ENCODE measurements at places on chromosomes 1 and 21. TPM values are rescaled to one million over a fixed set of nuclear protein-coding genes. Genes with fewer than 3 reads are reported as not detected.

- peaks cover 4% of the 10 kb centered on the region for H3K36me3 ChIP-seq
- H3K27me3 ChIP-seq, result no peaks in the 10 kb centered on the region
- H3K27ac ChIP-seq, result peak overlapping the region; percentile 10
- H3K4me1 ChIP-seq, result no peaks in the 10 kb centered on the region
Measured at GRCh38 chr1:213273546-213273945, 222.5 kb downstream of the RPS6KC1 start.

GRCh38 chr1:58481962-58482361 lies 64.6 kb downstream of the OMA1 start:
- no peaks in the 10 kb centered on the region for H3K27me3 ChIP-seq
- H3K4me3 ChIP-seq, result no peak overlapping the region
- no peak overlapping the region for H3K27ac ChIP-seq
- H3K4me1 ChIP-seq, result no peaks in the 10 kb centered on the region

- H3K4me1 ChIP-seq, result no peaks in the 10 kb centered on the region
- H3K27ac ChIP-seq, result no peak overlapping the region
- H3K27me3 ChIP-seq, result no peaks in the 10 kb centered on the region
- H3K36me3 ChIP-seq, result peaks cover 46% of the 10 kb centered on the region
- H3K4me3 ChIP-seq, result no peak overlapping the region
Measured at GRCh38 chr1:16300436-16300835, 51.8 kb downstream of the FBXO42 start.

The PPIE gene
- 35.3 TPM for total RNA-seq

DNA sequence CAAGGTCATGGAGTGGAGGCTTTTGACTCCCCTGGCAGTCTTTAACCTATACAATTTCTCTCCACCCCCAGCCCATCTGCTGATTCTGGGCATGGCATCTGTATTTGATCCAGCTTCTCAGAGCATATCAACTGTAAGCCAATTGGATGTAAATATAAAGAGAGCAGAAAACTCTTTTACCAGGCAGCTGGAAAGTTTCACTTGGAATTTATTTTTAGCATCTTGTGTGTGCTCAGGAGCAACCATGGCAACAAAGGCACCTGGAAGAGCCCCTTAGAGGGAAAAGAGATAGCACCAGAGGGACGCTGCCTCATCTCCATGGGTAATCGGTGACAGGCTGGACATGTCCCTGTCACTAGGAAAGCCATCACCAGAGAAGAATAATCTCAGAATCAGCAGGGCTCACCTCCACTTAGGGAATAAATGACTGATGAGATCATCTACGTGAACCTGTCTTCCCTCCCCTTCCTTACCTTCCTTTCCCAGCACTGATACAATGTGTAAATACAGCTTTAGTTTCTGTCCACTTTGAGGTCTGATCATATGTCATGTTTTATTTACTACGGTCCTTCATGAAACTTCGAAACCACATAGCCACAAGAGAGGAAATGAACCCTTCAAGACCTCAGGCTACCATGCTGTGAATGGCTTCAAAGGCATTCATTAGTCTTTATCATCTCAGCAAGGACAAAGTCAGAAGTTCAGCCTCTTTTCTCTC lies 25.3 kb upstream of the SIPA1L2 start:
- DNase-seq, result peak; percentile 79
- H3K27ac ChIP-seq, result no peak overlapping the region
- no peaks in the 10 kb centered on the region for H3K36me3 ChIP-seq

DNA sequence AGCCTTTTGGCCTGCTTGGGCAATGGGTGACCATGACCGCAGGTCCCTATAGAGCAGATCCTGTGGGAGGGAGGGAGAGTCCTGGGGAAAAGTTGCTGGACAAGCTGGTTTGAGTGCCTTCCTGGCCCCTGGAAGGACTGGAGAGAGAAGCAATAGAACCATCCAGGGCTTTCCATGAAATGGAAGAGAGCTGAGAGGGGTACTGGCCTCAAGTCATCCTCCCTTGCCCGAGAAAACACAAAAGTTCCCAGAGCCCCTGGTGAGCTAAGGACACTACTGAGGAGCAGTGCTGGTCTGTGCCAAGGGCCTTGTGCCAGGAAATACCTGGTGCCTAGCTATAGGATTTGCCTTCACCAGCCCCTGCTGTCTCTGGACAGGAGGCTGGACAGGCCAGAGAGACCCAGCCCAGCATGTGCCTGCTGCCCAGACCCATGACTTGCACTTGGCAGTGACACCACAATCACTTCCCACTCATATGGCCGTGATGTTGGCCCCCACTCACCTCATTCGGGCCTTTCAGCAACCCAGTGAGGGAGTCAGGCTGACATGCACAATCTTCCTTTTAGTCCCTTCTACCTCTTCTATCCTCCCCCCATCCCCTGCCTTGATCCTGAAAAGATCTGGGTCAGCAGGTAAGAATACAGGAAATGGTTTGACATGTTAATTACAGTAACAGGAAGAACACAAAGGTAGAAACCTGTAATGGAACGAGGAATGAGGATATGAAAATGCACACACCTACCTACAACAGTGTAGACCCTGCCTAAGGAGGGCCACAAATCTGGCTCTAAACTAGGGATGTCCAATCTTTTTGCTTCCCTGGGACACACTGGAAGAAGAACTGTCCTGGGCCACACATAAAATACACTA lies 7.0 kb downstream of the SH3BP5L start:
- DNase-seq, result no peak
- H3K4me3 ChIP-seq, result no peak overlapping the region
- peaks cover 69% of the 10 kb centered on the region for H3K36me3 ChIP-seq

DNA sequence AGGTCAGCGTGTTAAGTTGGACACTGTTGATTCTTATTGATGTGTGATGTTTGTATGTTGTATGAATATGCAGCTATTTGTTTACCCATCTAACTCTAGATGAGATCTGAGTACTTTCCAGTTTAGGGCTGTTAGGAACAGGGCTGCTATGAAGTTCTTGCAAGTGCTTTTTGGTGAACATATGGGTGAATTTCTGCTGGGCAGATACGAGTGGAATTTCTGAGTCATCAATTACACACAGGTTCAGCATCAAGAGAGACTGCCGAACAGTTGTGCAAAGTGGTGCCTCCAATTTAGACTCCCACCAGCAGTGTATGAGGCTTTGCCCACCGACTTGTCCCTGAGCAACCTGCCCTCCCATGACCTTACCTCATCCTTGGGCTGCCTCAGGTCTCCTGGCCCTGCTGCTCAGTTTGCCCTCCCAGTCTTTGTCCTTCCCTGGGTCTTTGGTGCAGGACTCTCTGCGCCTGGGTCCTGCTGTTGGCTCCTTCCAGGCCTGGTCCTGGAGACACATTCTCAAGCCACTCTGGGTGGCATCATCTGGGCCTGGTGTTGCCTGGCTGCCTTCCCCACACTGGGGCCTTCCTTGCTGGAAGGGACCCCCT lies 343.6 kb downstream of the PTPRU start:
- no peak overlapping the region for H3K27ac ChIP-seq
- peaks cover 13% of the 10 kb centered on the region for H3K27me3 ChIP-seq
- H3K4me1 ChIP-seq, result peaks cover 3% of the 10 kb centered on the region
- peak; percentile 17 for DNase-seq

DNA sequence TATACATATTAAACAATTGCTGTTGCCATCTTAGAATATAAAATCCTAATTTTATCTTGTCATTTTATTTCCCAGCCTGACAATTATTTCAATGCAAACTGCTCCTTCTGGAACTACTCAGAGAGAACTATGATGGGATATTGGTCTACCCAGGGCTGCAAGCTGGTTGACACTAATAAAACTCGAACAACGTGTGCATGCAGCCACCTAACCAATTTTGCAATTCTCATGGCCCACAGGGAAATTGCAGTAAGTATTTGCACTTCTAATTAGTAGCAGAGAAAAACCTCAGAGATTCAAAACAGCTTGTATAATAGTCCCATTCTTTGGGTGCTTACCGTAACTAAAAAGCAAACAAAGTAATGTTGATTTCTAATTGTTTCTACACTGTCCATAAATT lies 167.2 kb downstream of the ADGRL2 start:
- peaks cover 5% of the 10 kb centered on the region for H3K36me3 ChIP-seq
- no peak overlapping the region for H3K4me3 ChIP-seq
- no peaks in the 10 kb centered on the region for H3K27me3 ChIP-seq
- no peak overlapping the region for H3K27ac ChIP-seq
- no peak for DNase-seq

The ZNF593OS gene
- total RNA-seq, result 0.31 TPM

GRCh38 chr1:12601700-12602658 lies 16.0 kb downstream of the DHRS3 start:
- peaks cover 4% of the 10 kb centered on the region for H3K36me3 ChIP-seq
- no peak for DNase-seq

The BRDT gene
- total RNA-seq, result not detected

- DNase-seq, result peak; percentile 51
- H3K4me3 ChIP-seq, result no peak overlapping the region
- H3K27me3 ChIP-seq, result no peaks in the 10 kb centered on the region
Measured at GRCh38 chr1:59026472-59026948, 242.7 kb upstream of the JUN start.

- H3K4me1 ChIP-seq, result peaks cover 31% of the 10 kb centered on the region
- peak overlapping the region; percentile 97 for H3K4me3 ChIP-seq
- H3K27me3 ChIP-seq, result no peaks in the 10 kb centered on the region
- H3K36me3 ChIP-seq, result peaks cover 15% of the 10 kb centered on the region
- no peak for DNase-seq
Measured at GRCh38 chr1:1373815-1374588, 1.0 kb downstream of the AURKAIP1 start.

DNA sequence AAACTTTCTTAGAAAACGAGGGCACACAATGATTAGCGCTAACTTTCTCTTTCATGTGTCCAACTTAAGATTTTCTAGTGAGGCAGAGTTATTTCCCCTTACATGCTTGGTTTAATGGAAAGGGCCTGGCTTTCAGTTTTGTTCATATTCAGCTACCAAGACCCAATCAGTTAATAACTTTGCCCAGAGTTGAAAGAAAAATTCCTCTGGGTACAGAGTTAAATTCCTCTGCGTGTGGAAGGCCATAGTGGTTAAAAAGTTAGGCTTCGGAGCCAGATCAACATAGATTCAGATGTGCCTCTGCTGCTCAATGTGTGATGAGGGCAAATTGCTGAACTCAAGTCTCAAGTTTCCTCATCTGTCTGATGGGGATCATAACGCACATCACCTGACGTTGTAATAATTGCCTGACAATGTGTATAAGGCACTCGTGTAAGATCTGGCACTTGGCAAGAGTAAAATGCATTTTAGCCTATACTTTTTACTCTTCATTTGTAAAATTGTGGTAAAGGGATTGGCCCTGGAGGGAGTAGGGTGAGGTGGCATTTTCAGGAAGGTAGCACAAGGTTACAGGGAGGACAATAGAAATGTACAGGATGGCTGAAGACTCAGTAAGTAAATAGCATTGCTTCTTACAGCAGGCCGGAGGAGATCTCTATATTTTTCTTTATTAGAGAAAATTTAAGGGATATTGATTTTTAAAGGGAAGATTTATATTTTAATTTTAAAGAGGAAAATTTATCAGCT lies 103.4 kb downstream of the ROR1 start:
- H3K4me1 ChIP-seq, result peaks cover 4% of the 10 kb centered on the region
- no peak overlapping the region for H3K4me3 ChIP-seq
- peak overlapping the region; percentile 20 for H3K27ac ChIP-seq
- no peaks in the 10 kb centered on the region for H3K36me3 ChIP-seq
- DNase-seq, result no peak
- H3K27me3 ChIP-seq, result no peaks in the 10 kb centered on the region

GRCh38 chr21:35556536-35556935 lies 503.8 kb downstream of the SETD4 start:
- no peak overlapping the region for H3K4me3 ChIP-seq
- no peaks in the 10 kb centered on the region for H3K4me1 ChIP-seq
- no peak overlapping the region for H3K27ac ChIP-seq
- no peak for DNase-seq

GRCh38 chr1:231584117-231584516 lies 42.5 kb upstream of the DISC1 start:
- no peaks in the 10 kb centered on the region for H3K36me3 ChIP-seq
- H3K27ac ChIP-seq, result peak overlapping the region; percentile 59
- no peaks in the 10 kb centered on the region for H3K4me1 ChIP-seq

DNA sequence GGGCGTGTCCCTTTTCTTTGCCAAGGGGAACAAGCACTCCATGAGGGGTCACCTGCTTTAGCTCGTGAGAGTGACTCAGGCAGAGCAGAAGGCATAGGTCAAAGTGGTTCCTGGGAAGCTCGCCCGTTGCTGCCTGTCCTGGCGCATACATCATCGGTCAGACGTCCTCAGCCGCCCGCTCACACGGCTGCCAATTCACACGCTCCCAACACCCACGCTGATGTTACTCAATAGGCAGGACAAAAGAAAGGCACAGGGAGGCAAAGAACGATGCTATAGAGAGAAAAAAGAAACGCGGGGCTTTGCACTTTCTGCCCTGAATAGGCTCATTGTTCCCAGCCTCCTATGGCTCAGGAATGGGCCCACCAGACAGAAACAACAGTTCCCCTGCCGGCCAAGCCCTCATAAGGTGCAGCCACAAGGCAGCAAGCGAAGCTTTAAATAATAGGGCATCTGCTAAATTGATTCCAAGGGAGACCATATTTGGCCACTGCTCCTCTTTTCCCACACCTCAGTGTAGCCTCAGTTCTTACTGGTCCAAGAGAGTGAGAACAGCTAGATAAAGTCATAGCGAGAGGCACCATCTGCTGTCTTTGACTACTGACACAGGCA lies 38.7 kb downstream of the VTCN1 start:
- no peak for DNase-seq
- no peak overlapping the region for H3K27ac ChIP-seq
- no peaks in the 10 kb centered on the region for H3K27me3 ChIP-seq
- H3K36me3 ChIP-seq, result no peaks in the 10 kb centered on the region
- H3K4me1 ChIP-seq, result no peaks in the 10 kb centered on the region
- H3K4me3 ChIP-seq, result no peak overlapping the region

DNA sequence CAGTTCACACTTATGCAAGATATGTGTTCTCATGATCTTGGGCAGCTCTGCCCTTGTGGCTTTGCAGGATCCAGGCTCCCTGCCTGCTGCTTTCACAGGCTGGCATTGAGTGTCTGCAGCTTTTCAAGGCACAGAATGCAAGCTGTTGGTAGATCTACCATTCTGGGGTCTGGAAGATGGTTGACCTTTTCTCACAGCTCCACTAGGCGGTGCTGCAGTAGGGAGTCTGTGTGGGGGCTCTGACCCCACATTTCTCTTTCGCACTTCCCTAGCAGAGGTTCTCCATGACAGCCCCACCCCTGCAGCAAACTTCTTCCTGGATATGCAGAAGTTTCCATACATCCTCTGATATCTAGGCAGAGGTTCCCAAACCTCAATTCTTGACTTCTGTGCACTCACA lies 500.5 kb downstream of the BRINP3 start:
- H3K36me3 ChIP-seq, result no peaks in the 10 kb centered on the region
- no peak for DNase-seq
- H3K4me1 ChIP-seq, result no peaks in the 10 kb centered on the region
- no peak overlapping the region for H3K4me3 ChIP-seq
- H3K27ac ChIP-seq, result no peak overlapping the region

- H3K36me3 ChIP-seq, result no peaks in the 10 kb centered on the region
- no peak overlapping the region for H3K4me3 ChIP-seq
- no peak for DNase-seq
Measured at GRCh38 chr1:3270403-3271245, 183.8 kb upstream of the ARHGEF16 start.
